ENCODE measurements at places on chromosomes 5 and 9. TPM values are rescaled to one million over a fixed set of nuclear protein-coding genes. Genes with fewer than 3 reads are reported as not detected.

SOHLH1 gene
- not detected for polyA plus RNA-seq

GPR150 gene
- not detected for polyA plus RNA-seq

SPOCK1 gene
- 9.8 TPM for polyA plus RNA-seq

HTR4 gene
- 0.06 TPM for polyA plus RNA-seq

PKD2L2 gene
- 0.26 TPM for polyA plus RNA-seq

CACNA1B gene
- polyA plus RNA-seq, result 0.11 TPM

RETREG1 gene
- 48.9 TPM for polyA plus RNA-seq

CRHBP gene
- polyA plus RNA-seq, result 28.4 TPM

ZBTB43 gene
- polyA plus RNA-seq, result 13.2 TPM

PCDHGA12 gene
- 1.3 TPM for polyA plus RNA-seq

SPINK13 gene
- polyA plus RNA-seq, result 0.17 TPM

DNA sequence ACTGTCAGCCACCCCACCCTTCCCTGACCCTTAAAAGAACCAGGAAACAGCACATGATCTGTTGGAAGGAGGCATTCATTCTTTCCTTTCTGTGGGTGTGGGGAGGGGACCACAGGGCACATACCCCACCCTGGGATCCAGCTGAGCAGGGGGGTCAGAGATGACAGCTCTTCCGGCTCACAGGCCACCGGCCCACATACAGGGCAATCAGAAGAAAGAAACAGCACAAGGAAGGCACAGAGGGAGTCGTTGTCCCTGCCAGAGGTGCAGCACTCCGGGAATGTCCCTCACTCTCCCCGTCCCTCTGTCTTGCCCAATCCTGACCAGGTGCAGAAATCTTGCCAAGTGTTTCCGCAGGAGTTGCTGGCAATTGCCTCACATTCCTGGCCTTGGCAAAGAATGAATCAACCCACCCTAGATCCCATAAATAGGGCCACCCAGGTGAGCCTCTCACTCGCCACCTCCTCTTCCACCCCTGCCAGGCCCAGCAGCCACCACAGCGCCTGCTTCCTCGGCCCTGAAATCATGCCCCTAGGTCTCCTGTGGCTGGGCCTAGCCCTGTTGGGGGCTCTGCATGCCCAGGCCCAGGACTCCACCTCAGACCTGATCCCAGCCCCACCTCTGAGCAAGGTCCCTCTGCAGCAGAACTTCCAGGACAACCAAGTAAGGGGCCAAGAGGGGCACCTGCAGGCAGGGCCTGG, at the start of gene LCN2:
Gene LCN2 (plus strand): TSS at position 453 of the 701 bp plus-strand sequence. CDS start 73 bp downstream, at position 526.
- no peak for DNase-seq

DNA sequence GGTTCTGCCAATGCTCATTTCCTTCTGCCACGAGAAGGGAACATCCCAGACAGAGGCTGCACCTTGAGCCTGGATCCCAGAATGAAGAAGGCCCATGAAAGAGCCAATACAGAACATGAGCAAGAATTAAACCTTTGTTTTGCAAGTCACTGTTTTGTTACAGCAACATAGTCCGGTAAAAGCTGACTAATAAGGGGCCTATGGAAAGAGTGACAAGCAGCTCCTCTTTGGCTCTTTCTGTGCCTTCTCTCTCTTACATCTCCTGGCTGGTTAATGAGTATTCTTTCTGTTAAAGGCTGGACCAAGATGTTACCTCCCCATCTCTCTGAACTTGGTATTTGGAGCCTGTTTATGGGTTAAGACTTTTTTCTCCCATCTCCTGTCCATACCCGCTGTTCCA, 10.8 kb downstream of the GFRA3 start:
- DNase-seq, result no peak

- DNase-seq, result no peak
Measured at GRCh38 chr9:106862821-106863720, at the start of gene ZNF462. ZNF462 (plus strand) TSS chr9:106863166; CDS start chr9:106923384, 60,218 bp downstream.

DNA sequence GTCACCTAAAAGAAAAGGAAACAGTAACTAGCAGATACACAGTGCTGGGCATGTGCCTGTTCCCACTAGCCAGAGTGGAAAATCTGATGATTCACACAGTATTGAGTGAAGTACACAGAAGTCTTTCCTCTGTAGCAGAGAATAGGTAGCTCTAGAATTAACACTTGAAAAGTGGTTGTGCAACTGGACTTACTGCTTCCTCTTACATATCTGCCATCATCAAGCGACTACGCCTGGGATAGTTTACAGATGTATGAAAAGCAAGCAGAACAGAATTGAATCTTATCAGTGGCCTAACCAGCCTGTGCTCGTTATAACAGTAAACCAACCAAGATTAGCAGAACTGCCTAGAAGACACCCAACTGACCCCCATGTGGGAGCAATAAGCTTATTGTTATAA, 130.6 kb downstream of the DTWD2 start:
- DNase-seq, result no peak

GRCh38 chr9:93390953-93391515, 60.5 kb upstream of the FAM120A start:
- no peak for DNase-seq

GRCh38 chr5:140113180-140113698, 670 bp upstream of the PURA start:
- DNase-seq, result no peak

GRCh38 chr5:33231214-33231710, 209.5 kb upstream of the TARS1 start:
- DNase-seq, result no peak

GRCh38 chr5:173670130-173670651, 53.7 kb upstream of the BOD1 start:
- DNase-seq, result no peak

DNA sequence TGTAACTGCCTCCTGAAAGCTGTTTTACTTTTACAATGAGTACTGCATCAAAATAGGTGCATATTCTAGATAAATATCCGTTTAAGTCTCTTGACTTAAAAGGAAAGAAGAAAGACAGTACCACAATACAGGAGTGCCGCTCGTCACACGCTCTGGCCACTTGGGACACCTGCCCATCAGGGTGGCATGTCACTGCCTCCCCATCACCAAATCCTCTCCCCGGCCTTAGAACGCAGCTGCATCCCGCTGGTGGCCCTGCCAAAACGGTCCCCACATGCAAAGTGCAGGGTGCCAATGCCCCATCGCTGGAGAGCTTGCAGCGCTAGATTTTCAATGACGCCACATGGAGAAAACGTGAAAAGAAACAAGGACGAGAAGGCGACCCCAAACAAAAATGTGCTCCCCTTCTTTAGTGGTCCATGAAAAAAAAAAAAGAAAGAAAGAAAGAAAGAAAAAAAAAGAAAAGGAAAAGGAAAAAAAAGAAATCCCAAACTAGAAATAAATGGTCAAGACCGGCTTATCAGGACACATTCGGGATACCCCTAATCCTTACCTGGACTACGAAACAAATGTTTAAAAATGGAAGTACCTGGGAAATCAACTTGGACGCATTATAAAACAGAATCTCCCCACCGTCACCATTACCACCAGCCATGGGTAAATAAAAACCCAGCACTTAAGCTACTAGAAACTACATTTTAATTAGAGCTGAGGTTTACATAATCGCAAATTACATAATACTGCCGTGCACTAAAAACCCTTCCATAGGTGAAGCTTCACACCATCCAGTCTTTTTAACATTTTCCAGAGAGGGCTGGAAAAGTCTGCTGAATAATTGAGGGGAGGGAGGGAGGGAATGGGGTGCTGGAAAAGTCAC, 1.0 kb downstream of the ANKH start:
- DNase-seq, result no peak

DNA sequence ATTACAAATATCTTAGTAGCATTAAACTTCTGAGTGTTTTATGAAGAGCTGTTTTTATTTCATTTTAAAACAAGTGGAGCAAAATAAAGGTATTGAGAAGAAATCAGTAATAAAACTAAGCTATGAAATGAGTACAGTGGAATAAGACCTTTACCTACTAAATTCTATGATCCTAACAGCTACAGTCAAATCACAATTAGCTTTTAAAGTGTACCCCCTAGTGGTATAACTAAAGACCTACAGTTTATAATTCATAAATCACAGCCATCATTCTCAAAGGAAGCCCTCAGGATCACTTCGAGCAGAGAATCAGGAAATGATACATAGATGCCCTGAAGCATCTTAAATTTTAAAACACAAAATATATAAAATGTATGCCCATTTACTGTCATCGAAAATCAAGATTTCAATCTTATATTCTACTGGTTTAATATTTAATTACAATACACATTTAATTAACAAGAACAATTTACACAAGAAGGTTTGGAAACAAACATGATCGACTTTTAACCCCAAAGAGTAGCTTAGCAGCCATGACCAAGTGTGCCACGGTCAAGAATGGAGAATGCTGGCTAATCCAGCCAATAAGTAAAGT, 12.3 kb downstream of the CCNH start:
- DNase-seq, result peak; percentile 8

GRCh38 chr5:10451137-10451824, 9.6 kb downstream of the ROPN1L start:
- DNase-seq, result no peak

DNA sequence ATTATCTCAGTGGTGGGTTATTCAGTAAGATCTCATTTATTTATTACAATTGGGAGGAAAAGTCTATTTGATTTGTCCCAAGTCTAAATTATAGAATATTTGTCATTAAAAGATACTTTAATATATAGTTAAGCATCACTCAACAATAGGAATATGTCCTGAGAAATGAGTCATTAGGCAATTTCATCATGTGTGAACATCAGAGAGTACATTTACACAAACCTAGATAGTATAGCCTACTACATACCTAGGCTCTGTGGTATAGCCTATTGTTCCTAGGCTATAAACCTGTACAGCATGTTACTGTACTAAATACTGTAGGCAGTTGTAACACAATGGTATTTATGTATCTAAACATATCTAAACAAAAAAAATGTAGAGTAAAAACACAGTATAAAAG, 135.0 kb upstream of the RASA1 start:
- DNase-seq, result no peak

DNA sequence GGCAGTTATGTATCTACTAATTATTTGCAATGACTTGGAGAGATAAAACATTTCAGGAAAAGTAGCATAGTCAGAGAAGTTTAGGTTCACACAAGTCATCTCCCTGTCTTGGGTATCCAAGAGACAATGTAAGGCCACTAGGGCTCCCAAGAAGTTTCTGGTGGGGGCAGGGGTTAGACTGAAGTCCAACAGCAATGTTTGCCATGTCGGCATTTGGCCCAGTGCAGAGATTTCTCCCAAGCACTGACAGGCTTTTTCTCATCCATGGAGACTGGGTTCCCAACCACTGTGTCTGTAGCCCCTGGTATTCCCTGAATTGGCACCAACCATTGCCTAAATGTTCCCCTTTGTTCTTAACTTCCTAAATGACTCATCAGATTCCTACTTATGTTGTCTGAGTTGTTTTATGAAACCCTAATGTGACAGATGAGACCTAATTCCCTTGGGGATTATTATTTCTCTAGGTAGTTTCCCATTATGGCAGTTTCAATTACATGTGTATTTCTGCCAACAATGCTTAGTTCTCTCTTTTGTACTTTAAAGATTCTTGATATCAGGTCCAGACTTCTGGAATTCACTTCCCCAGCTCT, 103.6 kb upstream of the EGFLAM start:
- no peak for DNase-seq

DNA sequence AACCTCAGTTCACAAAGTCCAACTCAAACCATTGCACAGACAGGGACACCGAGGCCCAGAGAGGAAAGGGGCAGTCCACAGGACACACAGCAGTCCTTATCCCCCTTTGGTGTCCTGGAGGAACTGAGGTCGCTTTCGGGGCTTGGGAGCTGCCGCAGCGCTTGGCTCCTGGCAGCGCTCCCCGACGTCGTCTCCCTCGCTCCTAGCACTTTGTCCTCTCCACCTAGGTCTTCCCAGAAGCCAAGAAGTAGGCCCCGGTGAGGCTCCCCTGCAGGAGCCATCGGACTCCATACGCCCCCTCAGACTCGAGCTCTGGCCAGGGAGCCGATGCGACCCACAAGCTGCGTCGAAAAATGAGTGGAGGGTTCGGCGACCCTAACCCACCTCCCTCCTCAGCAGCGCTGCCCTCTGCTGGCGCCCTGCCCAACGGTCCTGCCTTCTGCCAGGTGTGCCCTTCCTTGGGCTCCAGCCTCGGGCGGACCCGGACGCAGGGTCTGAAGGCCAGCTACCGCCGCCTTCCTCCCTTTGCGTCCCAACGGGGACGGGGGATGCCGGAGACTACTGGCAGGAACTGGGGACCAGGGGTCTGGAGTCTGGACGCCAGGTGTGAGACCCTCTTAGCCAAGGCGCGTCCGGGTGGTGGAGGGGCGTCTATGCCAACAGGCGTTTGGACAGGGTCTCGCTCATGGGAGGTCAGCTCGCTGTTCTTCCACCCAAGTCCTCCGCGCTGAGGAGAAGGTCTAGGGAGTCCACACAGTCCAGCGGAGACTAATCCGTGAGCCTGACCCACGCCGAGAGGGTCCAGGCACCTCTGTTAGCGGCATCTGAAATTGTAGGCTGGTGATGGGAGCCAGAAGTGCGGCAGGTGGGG, 2.1 kb upstream of the PRDM12 start:
- no peak for DNase-seq

- DNase-seq, result no peak
Measured at GRCh38 chr5:33816791-33817190, 75.0 kb downstream of the ADAMTS12 start.

- no peak for DNase-seq
Measured at GRCh38 chr5:143533475-143533874, 130.0 kb upstream of the NR3C1 start.

DNA sequence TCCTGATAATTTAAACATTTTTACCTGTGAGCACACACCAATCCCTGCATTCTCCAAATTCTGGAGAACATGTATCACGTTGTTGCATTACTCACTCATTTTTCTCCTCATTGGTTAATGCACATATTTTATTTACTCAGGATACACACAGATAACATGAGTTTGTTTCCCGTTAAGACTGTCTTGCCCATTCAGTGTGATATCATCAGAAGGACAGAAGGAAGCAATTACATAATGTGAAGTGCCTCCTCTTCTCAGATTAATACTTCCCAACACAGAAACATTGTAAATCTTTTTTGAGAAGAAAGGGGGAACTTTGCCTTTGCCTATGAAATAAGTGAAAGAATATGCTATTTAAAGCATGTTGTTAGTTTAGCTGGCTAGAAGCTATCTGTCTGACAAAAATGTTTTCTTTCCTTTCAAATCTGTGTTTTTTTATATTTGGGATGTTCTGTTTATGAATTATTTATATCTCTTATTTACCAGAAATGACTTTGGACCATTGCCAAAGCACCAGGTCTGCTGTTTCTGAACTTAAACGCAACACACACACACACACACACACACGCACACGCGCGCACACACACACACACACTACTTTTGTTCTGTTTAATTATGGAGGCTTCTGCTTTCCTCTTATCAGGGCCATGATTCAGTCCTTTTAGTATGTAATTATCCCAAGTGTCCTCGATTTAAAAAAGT, 186.5 kb downstream of the CHSY3 start:
- DNase-seq, result no peak
